ENCODE measurements at places on chromosomes 3 and 15. TPM values are rescaled to one million over a fixed set of nuclear protein-coding genes. Genes with fewer than 3 reads are reported as not detected.

- no peaks in the 10 kb centered on the region for H3K4me1 ChIP-seq
- no peak for DNase-seq
- no peaks in the 10 kb centered on the region for H3K27me3 ChIP-seq
- H3K36me3 ChIP-seq, result no peaks in the 10 kb centered on the region
These were observed 40.2 kb downstream of the IDH2 start for GRCh38 chr15:90062023-90062442.

The PPP1R14D gene
- total RNA-seq, result not detected

DNA sequence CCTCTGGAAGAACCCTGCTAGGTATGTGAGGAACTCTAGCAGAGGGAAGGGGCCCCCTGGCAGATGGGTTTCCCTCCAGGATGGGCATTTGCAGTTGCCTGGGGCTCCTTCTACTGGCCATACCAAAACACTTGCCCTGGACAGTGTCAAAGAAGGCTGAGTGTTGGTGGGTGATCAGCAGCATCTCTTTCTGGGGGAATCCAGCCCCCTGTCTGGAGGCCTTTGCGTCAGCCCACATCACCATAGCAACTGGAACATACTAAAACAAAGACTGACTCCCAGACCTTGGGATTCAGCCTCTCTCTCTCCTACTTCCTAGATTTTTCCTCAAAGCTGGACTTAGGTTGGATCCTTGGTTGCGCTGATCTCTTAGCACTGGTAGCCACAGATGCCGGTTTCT lies 8.1 kb downstream of the CEMIP start:
- no peaks in the 10 kb centered on the region for H3K36me3 ChIP-seq
- H3K27me3 ChIP-seq, result no peaks in the 10 kb centered on the region
- DNase-seq, result no peak
- H3K4me3 ChIP-seq, result no peak overlapping the region
- no peak overlapping the region for H3K27ac ChIP-seq

DNA sequence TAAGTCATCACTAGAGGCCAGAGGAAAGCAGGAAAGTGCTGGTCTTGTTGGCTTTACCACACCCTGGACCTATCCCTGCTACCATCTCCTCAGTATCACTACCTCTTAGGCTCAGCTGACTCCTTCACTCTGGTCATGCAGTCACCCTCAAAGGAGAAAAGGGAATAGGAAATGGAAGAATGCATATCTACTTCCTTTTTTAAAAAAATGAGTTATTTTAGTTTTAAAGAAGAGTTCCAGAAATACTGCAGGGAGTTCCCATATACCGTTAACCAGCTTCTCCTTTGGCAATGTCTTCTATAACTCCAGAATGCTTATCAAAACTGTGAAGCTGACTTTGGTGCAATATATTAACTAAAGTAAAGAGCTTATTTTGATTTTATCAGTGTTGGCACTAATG lies 688.6 kb downstream of the DIPK2A start:
- no peak overlapping the region for H3K4me3 ChIP-seq
- no peak overlapping the region for H3K27ac ChIP-seq
- H3K36me3 ChIP-seq, result no peaks in the 10 kb centered on the region
- no peak for DNase-seq

- no peaks in the 10 kb centered on the region for H3K4me1 ChIP-seq
- no peak overlapping the region for H3K27ac ChIP-seq
- H3K4me3 ChIP-seq, result no peak overlapping the region
- DNase-seq, result no peak
- H3K36me3 ChIP-seq, result no peaks in the 10 kb centered on the region
These were observed 42.7 kb downstream of the SH3BP5 start for GRCh38 chr3:15289661-15290060.

DNA sequence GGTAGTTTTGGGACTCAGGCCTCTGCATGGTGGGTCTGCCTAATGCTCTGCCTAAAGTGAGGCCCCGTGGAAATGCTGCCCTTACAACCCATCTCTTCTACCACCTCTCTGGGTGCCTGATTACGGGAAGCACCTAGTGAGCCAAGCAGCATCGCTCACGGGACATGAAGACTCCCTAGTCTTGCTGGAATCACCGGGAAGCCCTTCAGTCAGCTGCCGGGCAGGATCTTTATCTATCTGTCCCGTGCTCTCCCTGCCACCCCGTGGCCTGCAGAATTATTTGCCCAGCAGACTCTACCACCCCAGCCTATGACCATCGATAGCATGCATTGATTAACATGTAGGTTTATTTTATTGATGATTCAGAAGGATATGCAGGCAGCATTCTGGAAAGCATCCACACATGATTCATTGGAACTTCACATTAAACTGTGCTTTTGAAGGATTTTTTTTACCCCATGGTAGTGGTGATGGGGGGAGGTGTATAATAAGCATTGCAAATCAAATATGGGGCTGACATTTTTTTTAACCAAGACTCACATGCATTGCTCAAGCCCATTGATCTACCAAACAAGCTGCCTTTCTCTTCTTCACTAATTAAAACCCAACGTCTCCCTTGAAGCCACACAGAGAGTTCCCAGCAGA lies 63.1 kb downstream of the ATP2B2 start:
- no peak for DNase-seq
- H3K4me1 ChIP-seq, result peaks cover 7% of the 10 kb centered on the region
- H3K27ac ChIP-seq, result no peak overlapping the region
- H3K36me3 ChIP-seq, result no peaks in the 10 kb centered on the region

DNA sequence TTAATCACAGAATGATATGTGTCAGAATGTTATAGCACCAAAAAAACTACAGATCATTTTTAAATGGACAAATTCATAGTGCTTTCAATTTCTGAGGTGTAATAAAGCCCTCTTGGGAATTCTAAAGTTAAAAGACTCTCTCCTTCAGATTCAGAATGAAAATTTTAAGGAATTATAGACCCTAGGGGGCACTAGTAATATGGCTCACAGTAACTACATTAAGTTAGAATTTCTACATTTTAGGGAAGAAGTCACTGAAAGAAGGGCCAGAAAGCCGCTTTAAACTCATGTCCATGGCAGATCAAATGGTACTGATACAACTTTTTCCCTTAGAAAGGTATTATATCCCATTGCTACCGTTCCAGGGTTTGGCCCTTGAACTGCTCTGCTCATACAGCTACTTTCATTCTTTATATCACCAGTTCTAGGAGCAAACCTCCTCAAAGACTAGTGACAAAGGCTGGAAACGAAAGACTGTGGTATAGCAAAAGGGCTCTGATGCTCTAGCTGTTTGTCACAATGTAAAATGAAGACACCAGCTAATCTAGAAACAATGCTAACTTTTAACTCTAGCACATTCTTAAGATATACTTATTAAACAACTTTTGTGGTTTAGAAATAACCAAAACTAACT lies 18.1 kb downstream of the DAZL start:
- no peak for DNase-seq
- no peak overlapping the region for H3K4me3 ChIP-seq

DNA sequence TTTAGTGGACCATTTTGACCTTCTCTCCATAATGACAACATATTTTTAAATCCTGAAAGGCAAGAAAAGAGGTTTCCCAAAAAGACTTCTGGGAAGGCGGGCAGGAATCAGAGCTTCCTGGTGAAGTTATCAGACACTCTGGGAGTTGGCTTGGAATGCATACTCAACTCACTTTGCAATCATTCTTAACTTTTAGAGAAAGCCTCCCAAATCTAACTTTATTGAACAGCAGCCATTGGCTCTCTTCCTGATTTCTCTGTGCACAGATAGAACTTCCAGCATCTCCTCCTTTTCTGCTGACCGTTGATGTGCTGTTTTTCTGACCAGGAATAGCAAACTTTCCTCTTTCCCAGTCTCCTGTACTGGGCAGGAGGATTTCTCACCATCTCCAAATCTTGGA lies 44.6 kb downstream of the PLCL2 start:
- H3K36me3 ChIP-seq, result no peaks in the 10 kb centered on the region
- DNase-seq, result no peak
- no peak overlapping the region for H3K4me3 ChIP-seq
- no peaks in the 10 kb centered on the region for H3K27me3 ChIP-seq
- no peak overlapping the region for H3K27ac ChIP-seq

GRCh38 chr15:78651007-78651406 lies 10.0 kb upstream of the CHRNB4 start:
- H3K4me1 ChIP-seq, result no peaks in the 10 kb centered on the region
- H3K27me3 ChIP-seq, result no peaks in the 10 kb centered on the region
- DNase-seq, result no peak
- no peak overlapping the region for H3K27ac ChIP-seq
- H3K36me3 ChIP-seq, result no peaks in the 10 kb centered on the region
- H3K4me3 ChIP-seq, result no peak overlapping the region

DNA sequence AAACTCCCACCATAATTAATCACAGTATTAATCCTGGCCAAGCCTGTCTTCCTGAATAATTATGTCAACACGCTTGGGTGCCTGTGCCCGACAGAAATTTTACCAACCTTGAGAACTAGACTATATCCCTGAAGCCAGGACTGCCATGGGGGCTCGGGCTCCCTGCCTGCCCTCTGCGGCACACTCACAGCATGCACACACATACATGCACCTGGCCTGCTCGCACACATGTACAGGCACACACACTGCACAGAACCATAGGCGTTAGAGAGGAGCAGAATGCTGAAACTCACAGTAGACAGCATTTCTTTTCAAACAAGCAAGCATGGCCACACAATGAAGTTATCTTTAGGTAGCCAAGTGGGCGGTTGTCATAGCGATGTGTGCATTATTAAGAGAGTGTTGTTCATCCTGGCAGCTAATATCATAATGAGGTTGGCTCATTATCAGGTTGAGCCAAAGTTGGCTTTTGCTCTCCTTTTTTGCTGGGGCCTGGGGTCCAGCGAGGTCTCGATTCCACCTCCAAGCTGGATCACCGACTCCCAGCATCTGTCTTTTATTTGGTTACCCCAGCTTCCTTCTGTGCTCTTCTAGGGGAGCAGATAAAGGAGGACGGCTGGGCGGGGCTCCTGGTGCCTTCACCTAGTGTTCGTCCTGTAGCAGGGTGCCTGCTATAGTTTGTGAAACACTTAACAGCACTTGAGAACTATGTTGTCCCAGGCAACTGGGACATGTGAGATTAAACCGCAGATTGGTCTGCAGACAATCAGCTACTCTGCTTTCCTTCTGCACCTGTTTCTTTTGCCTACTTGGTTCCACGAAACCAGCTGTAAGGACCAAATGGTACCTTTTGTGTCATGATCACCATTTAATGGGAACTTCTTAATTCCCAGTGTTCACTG lies 91.4 kb downstream of the ZNF621 start:
- H3K36me3 ChIP-seq, result no peaks in the 10 kb centered on the region
- H3K4me1 ChIP-seq, result peaks cover 11% of the 10 kb centered on the region
- no peak overlapping the region for H3K4me3 ChIP-seq
- H3K27me3 ChIP-seq, result no peaks in the 10 kb centered on the region
- H3K27ac ChIP-seq, result no peak overlapping the region

DNA sequence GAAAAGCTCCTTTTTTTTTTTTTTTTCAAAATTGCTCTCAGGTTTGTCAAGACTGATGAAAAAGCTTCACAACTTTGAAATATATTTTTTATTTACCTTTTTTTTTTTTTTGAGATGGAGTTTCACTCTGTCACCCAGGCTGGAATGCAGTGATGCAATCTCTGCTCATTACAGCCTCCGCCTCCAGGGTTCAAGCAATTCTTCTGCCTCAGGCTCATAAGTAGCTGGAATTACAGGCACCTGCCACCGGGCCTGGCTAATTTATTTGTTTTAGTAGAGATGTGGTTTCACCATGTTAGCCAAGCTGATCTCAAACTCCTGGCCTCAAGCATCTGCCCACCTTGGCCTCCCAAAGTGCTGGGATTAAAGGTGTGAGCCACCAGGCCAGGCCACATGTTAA lies 1515.0 kb downstream of the OTOL1 start:
- H3K27ac ChIP-seq, result no peak overlapping the region
- no peaks in the 10 kb centered on the region for H3K27me3 ChIP-seq
- H3K4me1 ChIP-seq, result no peaks in the 10 kb centered on the region
- H3K36me3 ChIP-seq, result no peaks in the 10 kb centered on the region
- no peak for DNase-seq
- no peak overlapping the region for H3K4me3 ChIP-seq

DNA sequence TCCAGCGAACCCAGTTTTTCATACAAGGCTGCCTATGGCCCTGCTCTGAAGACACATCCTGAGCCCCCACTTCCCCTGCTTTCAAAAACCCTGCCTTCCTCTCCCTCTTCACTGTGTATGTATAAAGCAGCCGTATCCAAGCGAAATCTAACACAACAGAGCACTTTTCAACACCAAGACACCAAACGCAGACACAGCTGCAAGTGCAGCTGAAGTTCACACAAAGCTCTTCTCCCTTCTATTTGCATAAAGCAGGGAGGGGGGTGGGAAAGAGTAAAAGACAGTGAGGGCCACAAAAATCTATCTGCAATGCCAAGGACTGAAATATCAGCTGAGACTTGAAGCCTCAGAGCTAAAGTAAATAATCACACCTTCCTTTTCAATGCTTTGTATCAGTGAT lies 35.1 kb upstream of the CSPG5 start:
- H3K4me3 ChIP-seq, result no peak overlapping the region
- H3K36me3 ChIP-seq, result peaks cover 24% of the 10 kb centered on the region
- no peak overlapping the region for H3K27ac ChIP-seq
- no peaks in the 10 kb centered on the region for H3K27me3 ChIP-seq
- H3K4me1 ChIP-seq, result peaks cover 27% of the 10 kb centered on the region

GRCh38 chr15:100220058-100220768 lies 121.6 kb downstream of the ADAMTS17 start:
- no peaks in the 10 kb centered on the region for H3K36me3 ChIP-seq
- DNase-seq, result no peak
- no peaks in the 10 kb centered on the region for H3K4me1 ChIP-seq
- H3K27me3 ChIP-seq, result no peaks in the 10 kb centered on the region

GRCh38 chr3:126013751-126014156 lies 44.8 kb downstream of the ROPN1B start:
- no peak overlapping the region for H3K4me3 ChIP-seq
- DNase-seq, result no peak
- H3K27ac ChIP-seq, result no peak overlapping the region
- H3K4me1 ChIP-seq, result no peaks in the 10 kb centered on the region
- peaks cover 12% of the 10 kb centered on the region for H3K36me3 ChIP-seq

DNA sequence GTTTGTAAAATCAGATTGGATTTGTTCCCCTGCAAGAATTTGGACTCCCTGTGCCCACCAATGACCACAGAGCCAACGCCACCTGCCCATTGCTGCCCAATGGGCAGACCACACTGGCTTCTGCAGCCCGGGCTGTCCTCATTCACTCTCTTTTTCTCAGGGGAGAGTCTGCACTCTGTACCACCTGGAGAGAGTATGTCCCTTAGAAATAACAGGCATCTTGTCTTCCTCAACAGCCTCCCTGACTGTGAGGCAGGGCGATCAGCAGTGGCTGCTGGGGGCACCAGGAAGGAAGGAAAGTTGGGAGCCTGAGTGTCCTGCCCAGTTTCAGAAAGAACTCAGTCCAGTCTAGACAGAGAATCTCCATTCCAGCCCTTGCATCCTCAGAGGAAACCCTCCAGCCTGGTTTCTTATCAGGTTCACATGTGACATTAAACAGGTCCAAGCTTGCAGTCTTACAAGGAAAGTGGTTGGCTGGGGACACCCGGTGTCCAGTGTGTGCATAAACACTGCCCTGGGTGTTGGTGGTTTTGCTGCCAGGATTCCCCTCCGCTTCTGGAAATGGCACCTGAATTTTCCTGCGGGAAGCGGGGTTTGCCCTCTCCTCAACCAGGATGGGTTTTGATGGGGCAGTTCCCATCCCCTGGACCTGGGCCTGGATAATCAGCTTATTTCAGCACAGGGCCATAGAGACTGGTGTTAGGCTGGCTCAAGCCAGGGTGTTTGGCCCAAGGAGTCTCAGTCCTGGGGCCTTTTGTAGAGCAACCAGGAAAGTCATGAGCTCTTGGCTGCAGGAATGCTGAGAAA lies 37.2 kb downstream of the SSUH2 start:
- no peaks in the 10 kb centered on the region for H3K4me1 ChIP-seq
- no peak overlapping the region for H3K4me3 ChIP-seq
- no peak overlapping the region for H3K27ac ChIP-seq
- H3K27me3 ChIP-seq, result no peaks in the 10 kb centered on the region
- H3K36me3 ChIP-seq, result no peaks in the 10 kb centered on the region
